HFFc6 (cell line): ENCODE measurements at places on chromosomes 2 and 18.

GRCh38 chr2:151289972-151290866 lies 751 bp upstream of the NMI start:
- peak; percentile 58 for DNase-seq

DNA sequence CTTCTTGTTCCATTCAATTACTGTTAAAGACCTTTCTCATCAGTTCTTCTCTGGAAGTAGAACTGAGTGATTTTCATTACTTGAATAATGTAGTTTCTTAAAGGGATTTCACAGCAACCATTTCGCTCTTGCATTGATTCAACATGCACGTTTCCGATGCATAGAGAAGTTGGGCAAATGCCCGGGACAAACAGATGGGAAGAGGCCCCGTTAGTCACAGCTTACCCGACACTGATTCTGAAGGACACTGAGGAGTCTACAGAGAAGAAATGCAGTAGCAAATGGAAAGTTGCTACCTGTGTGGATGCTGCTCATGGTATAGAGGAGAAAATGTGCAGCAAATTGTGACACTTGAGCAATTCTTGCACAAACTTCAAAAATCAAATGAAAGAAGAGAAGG lies 32.3 kb upstream of the GCG start:
- DNase-seq, result no peak

DNA sequence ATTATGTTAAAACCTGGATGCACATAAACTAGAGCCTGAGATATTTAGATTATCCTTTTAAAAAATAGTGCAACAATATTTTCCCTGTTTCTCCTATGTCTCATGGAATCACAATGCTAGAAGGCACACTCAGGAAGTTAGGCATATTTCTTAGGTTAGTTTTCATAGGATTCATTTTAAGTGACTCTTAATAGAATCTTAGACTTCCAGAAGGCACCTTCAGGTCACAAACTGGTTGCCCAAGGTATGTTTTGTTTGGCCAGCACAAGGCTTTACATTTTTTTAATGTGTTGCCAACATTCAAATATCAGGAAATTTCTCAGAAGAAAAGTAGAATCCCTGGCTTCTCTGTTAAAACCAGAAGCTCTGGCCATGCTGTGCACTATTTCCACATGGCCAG lies 129.3 kb downstream of the LNPK start:
- peak; percentile 71 for DNase-seq

DNA sequence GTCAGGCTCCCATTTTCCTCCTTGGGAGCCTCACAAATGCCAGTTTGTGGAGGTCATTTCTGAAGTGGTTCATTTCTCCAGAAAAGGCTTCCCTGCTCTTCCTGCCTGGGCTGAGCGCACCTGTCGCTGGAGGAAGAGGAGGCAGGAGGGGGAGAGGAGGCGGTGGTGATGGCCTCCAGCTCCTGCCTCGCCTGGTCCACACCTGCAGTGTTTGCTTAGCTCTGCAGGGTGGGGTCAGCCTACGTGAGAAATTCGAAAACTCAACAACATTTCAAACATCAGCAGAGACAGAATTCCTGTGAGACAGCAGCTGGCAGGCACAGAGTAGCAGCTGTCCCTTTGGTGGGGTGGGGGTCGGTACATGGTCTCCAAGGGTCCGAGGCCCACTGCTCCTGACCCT lies 7.9 kb downstream of the IMPA2 start:
- no peak for DNase-seq

DNA sequence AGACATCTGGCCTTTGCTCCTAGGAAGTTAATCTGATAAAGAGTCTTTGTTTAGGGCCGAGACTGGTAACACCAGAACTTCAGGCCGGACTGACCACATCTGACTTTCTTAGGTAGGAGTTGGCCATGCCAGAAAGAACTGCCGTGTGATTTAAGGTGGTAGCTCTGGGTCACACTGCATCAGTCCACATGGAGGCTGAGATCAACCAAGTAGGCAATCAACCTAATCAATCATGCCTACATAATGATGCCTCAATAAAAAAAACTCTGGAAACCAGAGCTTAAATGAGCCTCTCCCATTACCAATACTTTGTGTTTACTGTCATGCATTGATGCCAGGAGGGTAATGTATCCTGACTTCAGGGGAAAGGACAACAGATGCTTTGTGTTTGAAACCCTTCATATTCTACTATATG lies 44.1 kb upstream of the ORC2 start:
- DNase-seq, result no peak

GRCh38 chr2:128501006-128501690 lies 182.5 kb upstream of the HS6ST1 start:
- DNase-seq, result no peak

DNA sequence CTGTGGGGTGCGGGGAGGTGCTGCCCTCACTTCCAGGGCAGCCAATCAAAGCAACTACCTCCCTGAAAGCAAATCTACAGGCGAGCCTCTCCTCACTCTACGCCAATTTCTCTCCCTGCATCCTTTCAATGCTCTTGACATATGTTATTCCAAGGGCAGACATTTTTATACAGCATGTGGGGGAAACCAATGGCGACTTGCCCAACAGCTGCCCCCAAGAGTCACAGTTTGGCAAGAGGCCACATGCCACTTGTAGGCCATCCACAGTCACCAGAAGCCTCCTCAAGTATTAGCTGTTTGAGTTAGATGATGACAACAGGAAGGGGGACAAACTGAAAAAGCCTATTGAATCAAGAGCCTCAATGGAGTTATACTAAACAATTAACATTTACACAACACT lies 114.6 kb downstream of the MYO5B start:
- no peak for DNase-seq

- DNase-seq, result no peak
Measured at GRCh38 chr2:111034606-111035005, 86.1 kb upstream of the BCL2L11 start.

GRCh38 chr2:60739156-60739555 lies 16.9 kb upstream of the PAPOLG start:
- DNase-seq, result no peak

GRCh38 chr2:221229099-221229498 lies 343.0 kb downstream of the EPHA4 start:
- no peak for DNase-seq

GRCh38 chr18:56541340-56541739 lies 97.1 kb downstream of the TXNL1 start:
- DNase-seq, result no peak

DNA sequence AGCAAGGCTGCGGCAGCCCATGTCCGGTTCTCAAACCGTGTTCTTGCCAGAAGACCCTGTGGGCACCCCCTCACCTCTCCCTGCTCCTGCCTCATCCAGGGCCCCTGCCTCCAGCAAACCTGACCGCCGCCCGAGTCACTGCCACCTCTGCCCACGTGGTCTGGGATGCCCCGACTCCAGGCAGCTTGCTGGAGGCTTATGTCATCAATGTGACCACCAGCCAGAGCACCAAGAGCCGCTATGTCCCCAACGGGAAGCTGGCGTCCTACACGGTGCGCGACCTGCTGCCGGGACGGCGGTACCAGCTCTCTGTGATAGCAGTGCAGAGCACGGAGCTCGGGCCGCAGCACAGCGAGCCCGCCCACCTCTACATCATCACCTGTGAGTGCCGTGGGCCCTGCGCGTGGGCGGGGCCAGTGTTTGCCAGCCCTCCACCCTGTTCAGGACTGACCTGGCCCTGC lies 32.2 kb downstream of the MTERF4 start:
- DNase-seq, result no peak

DNA sequence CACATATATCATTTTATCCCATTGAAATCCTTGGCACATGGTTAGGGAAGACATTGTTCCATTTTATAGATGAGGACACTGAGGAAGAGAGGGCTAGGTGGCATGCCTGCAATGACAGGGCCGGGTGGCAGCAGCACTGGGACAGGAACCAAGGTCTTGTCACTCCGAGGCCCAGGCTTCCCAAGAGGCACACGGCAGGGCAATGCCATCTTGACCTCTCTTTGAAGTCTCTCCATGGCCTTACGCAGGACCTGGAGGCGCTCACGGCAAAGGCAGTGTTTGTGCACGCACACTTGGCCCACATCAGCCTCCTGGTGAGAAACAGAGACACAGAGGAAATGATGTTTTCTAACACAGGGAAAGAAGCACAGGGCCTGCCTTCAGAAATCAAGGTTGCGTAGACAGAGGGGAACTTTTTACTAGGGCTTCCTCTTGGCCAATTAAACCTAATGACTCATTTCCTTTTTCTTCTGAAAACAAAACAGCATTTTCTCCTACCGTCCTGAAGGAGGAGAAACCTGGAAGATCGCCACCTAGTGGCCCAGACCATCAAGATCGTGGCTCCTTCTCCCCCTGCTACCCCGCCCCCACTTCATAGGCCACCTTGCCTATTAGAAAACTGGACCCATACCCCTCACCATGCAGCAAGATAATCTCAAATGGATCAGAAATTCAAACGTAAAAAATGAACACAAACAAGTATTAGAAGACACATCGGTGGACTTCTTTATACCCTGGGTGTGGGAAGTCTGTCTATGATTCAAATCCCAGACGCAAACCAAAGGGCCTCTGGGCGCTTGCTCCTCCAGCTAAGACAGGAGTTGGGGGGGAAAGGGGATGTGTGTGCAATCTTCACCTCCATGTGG lies 74.6 kb upstream of the SP3 start:
- DNase-seq, result peak; percentile 94

DNA sequence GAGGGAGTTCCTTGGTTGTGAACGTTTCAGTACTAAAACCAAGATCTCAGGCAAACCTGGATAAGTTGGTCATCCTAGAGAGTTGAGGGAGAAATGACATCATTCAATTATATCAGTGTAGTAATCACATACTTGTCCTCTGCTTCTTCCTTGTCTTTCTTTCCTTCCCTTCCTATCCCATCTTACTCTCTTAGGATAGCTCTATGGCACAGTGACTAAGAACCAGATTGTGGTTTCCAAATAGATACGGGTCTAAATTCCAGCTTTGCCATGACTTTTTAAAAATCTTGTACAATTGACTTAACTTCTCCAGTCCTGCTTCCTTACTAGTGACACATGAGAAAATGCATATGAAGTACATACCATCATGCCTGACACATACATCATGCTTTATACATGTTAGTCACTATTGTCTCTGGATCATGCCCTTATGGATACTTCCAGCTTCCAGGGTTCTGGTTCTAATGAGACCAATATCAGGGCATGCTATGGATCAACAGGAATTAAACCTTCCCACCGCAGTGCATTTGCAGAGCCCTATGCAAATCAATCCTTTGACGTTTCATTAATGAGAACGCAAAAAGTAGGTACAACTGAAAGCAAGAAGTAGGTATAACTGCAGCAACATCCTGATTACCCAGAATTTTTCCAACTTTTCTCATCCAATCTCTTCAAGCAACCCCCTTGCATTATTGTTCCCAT lies 168.0 kb upstream of the KLF7 start:
- peak; percentile 23 for DNase-seq

- peak; percentile 19 for DNase-seq
Measured at GRCh38 chr2:177606636-177607035, 214.1 kb downstream of the AGPS start.

GRCh38 chr2:118635891-118636290 lies 211.6 kb downstream of the EN1 start:
- DNase-seq, result no peak

DNA sequence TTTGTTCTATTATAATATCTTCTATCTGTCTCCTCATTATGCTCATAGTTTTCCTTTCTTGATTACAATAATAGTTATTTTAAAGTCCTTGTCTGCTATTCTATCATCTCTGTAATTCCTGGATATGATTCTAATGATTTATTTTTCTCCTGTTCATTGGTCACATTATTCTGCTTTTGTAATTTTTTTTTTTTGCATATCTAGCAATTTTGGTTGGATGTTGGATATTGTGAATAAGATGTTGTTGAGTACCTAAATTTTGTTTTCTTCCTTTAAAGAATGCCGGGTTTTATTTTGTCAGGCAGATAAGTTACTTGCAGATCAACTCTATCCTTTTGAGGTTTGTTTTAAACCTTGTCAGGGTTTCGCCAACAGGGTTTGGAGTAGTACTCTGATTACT lies 25.2 kb downstream of the KATNAL2 start:
- no peak for DNase-seq

DNA sequence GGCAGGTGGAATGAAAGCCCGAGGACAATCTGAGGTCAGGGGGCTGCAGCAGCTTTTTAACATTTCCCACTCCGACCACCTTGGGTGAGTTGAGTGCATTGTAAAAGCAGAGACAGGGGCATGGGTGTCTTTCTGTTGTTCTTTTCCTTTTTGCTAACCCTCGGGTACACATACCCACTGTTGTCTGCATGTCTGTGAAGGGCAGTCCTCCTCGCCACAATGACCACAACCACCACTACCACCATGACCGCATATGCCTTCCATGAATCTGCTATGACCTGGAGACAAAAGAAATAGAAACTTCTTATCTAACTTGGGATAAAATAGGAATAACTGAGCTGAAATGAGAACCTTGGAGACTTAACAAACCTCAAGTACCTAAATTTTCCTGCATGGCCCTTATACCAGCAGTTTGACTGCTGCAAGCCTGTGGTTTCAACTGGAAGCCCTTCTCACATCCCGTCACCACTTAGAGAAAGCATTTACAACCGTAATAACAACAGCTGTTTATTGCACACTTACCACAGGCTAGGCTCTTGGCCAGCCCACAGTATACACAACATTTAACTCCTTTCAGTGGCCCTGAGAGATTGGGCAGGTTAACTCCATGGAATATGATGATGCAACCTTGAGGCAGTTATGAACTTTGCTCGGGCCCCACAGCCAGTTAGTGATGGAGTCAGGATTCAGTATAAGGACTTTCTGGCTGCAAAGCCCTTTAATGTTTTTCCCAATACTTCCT lies 80.3 kb downstream of the GYPC start:
- DNase-seq, result no peak

GRCh38 chr2:119142824-119143223 lies 15.7 kb downstream of the C1QL2 start:
- no peak for DNase-seq

GRCh38 chr2:50515638-50516037 lies 516.3 kb downstream of the NRXN1 start:
- DNase-seq, result no peak

DNA sequence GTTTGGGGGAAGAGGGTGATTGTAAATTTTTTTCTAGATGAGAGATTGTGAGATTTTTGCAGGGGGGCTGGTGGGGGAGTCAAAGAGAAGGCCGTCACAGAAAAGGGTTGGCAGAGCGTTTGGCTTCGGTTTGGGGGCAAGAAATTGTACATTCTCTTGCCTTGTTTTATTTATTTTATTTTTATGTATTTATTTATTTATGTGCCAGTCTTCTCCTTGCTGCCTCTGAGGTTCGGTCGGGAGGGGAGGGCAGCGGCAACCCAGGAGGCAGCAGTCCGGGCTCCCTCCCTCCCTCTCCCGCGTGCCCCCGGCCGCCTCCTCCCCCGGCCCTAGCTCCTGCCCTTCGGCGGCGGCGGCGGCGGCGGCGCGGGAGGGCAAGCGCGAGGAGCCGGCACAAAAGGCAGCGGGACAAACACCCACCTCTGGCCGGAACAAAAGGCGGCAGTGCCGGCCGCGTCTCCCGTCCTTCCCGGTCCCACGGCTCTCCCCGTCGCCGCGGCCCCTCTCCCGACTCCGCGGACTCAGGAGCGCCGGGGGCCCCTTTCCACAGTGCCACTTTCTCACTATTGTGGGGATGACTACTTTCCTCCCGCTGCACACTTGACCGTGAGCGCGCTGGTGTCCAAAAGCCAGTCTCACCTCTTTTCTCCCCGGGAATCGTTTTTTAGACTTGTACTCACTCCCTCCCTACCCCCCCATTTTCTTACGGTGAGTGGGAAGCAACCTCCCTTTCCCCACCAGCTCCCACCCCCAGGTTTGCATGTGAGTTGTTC lies 1.2 kb downstream of the BCL11A start:
- no peak for DNase-seq
